ENCODE measurements at places on chromosomes 12 and 14. TPM values are rescaled to one million over a fixed set of nuclear protein-coding genes. Genes with fewer than 3 reads are reported as not detected.

DNA sequence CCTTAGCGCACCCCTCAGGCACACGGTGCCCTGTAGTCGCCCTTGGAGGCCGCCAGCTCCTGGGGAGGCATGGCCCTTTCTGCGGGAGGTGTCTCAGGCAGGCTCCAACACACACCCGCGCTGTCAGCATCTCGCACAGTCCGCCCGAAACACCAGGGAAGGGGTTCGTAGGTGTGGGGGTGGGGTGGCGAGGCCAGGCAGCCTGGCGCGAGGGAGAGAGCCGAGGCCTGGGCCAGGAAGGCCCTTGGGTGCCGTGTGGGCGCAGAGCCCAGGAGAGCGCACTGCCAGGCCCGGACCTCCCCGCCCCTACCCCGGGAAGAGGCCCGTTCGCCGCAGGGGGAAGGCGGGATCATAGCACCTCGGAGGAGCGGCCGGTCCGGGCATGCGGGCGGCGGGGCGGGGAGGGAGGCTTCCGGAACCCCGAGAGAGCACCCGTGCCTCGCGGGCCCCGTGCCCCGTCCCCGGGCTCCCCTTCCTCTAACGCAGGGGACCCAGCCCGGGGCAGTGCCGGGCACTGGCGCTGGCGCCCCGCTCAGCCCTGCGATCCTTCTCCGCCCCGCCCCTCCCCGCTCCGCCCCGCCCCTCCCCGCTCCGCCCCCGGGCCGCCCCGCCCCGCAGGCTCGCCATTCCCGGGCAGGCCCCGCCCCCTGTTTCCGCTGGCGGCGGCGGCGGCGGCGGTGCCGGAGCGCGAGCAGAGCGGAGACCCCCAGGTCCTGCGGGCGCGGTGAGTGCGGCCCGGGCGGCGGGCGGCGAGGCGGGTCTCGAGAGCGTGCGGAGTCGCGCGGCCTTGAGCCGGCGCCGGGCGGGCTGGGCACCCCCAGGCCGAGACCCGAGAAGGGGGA, at the start of gene TSPAN9:
Gene TSPAN9, plus strand, starts transcription at position 650 of the 842 bp plus-strand sequence. CDS start 123,815 bp downstream, outside the sequence.
- peak; percentile 63 for DNase-seq

DNA sequence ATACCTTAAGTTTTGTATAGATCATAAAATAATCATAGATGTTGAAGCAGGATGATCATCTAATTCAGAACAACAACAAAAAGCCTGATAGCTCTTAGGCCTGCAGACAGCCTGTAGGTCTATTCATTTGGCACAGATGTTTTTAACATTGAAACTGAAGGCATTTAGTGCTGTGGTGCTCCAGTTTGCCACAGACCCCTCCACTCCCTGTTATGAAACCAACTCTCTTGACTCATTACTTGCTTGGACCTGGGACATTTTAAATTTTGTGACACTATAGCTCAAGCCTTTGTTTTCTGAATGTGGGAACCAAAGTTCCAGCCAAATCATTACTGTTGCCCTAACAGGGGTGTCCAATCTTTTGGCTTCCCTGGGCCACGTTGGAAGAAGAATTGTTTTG, 9.1 kb downstream of the PRKCH start:
- DNase-seq: no peak

DNA sequence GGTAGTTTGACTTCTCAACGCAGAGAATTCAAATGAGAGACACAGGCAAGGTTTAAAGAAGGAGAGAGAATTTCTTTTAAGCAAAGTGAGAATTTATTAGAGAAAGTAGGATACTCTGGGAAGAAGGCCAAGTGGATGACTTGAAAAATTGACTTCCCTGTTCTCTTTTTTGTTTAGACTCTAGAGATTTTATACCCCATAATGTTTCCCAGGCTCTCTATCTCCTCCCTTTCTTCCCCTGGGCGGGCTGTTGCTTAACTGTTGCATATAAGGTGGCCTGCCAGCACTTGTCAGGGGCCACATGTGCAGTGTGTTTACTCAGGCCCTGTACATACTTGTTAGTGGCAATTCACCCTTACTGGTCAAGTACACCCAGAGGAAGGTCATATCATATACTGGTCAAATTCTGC, 403.7 kb downstream of the SLC6A15 start:
- peak; percentile 21 for DNase-seq

DNA sequence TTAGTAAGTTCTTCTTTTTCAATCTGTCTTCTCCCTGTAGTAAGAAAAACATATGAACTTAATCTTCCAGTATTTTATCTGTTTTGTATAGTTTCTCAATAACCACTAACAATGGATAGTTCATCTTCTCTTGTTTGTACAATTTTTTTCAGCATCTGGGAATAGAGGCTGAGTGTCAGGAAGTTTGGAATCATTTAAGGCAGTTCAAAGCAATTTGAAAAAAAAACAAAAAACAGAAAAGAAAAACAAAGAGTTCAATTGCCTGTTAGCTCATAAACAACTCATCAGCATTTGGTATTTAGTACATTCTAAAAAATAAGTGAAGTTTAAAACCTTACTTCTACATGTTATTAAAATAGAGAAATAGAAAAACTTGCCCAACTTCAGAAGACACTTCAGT, 116.8 kb downstream of the PLCZ1 start:
- no peak for DNase-seq

C12orf54 gene
- polyA plus RNA-seq: not detected

PRH2 gene
- polyA plus RNA-seq: 0.37 TPM

Data from renal pelvis (tissue), 12 donors.